Tongue (tissue), 3 donors: ENCODE measurements at places on chromosomes 6 and 20. TPM values are rescaled to one million over a fixed set of nuclear protein-coding genes. Genes with fewer than 3 reads are reported as not detected.
A peak's percentile ranks its signal among the peaks of the same experiment; 100 is the strongest.

Gene LRP11
- 38.5 TPM for total RNA-seq

Gene TCF21
- 0.31 TPM for total RNA-seq

Gene SLA2
- total RNA-seq: 0.21 TPM

Gene UST
- 15.0 TPM for total RNA-seq

Gene MROH8
- total RNA-seq: 10.5 TPM

Gene HMGCLL1
- 7.4 TPM for total RNA-seq

Gene SAMD3
- 4.8 TPM for total RNA-seq

Gene ANKEF1
- 1.8 TPM for total RNA-seq

Gene C4B
- total RNA-seq: 38.0 TPM

DNA sequence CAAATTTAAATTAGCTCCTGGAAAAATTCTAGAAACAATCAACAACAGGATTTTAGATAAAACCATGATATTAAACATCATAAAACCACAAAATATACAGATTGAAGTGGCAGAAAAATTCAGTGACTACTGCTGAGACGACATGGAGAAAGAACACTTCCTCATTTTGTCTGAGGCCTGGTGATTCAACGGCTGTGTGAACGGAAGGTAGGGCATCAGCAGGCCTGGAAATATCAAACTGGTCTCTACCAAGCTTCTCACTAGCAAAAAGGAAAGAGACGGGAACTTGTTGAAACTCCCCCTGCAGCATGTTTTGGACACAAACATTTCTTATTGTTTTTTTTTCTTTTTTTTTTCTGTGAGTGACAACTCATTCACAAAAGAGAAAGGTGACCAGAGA, 58.0 kb upstream of the AHI1 start:
- no peak for DNase-seq

DNA sequence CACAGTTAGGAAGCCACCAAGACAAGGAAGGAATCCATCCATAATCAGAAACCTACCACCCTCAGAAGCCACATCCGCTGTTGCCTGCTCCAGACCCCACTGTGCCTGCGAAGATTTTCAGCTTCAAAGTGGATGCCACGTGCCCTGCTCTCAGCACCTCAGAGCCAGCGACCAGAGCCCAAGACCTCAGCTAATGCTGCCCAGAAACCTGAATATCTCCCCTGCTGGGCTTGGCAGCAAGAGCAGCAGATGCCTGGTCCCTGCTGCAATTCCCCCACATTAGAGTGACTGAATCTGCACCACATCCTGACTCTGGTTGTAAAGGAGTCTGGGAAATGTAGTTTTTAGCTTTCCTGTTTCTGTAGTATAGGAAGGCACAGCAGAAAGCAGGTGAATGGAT, 10.7 kb upstream of the ULBP3 start:
- no peak for DNase-seq

GRCh38 chr20:43868091-43868490, 46.6 kb upstream of the TOX2 start:
- no peak for DNase-seq

DNA sequence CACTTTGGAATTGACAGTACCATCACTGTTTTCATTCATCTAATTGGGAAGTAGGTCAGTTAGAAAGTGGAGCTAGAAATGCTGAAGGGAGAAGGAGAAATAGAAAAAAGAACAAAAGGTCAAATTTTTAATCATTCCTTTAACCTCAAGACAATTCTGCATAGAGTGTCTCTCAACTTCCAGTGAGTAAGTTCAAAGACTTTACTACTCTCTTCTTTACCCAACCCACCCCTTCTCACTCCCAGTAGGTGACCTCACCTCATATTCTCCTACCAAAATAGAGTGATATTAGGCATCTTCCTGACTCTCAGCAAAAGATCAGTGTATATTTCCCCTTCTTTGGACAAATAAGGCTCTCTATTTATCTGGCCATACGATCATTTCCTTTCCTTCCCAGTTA, 340.0 kb upstream of the JAG1 start:
- DNase-seq: no peak

- no peak for DNase-seq
Observed at GRCh38 chr20:46646659-46647380, 4.4 kb downstream of the SLC13A3 start.

DNA sequence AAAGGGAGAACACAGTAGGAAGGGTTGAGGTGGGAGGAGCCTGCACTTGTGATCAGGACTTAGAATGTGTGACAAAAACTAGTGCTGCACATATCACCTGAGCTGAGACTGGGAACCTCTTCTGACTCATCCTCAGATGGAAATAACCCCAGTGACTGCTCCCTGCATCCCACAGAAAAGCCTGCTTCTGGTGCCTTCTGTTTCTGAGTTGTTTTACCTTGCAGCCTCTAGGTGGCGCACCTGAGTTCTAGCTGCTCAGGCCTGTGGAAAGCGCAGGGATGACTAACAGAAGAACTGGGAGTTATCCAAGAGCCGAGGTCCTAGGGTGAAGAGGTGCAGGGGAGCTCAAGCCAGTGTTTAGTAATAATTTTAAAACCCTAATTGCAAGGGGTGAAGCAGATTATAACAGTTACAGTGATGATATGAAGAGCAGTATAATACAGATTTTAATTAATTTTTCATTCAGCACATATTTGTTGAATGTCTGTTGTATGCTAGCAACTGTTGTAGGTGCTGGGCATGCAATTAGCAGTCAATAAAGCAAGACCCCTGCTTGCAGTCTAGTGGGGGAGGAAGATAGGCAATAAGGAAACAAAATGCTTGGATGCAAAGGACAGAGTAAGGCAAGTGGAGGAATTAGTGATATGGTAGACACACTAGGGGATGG, 302.5 kb downstream of the DHX35 start:
- peak; percentile 79 for DNase-seq

DNA sequence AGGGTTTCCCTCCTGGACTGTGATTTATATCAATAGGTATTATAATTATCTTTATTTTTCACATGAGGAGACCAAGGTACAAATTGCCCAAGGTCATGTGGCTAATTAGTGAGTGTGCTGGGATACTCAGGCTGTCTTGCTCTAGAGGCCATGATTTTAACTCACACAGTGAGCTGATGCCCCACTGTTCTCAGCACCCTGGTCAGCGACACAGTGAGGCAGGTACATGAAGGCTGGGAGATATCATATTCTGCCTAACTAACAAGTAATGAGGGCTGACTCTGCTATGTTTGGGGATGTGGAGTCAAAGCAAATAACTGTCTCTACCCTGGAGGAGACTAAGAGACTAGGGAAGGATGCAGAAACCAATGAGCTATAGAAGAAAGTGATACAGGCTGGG, 501.1 kb downstream of the PTPRT start:
- peak; percentile 50 for DNase-seq

DNA sequence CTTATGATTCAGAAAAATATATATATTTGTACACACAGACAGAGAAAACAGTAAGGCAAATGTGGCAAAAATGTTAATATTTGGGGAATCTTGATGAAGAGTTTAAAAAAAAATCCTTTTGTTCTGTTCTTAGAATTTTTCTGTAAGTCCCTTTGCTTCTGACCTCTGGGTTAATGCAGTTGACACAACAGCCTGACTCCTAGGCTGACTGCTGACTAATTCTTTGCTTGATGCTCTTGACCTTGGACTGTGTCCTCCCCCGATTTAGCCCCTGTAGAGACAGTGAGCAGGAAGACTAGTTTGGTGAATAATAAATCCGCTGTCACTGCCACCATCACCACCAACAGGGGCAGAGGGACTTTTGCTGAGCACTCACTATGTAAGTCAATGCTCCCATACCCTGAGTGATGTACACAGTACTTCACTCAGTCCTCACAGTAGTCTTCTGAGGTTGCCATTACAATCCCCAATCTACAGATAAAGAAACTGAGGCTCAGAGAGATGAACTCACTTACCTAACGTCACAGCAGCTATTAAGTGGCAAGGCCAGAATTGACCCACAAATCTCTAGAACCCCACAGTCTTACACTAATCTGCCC, 71.7 kb downstream of the SNX5 start:
- DNase-seq: no peak

- peak; percentile 82 for DNase-seq
Observed at GRCh38 chr6:100116411-100117194, 122.6 kb upstream of the MCHR2 start.

- no peak for DNase-seq
Observed at GRCh38 chr6:149154261-149154821, 163.2 kb upstream of the TAB2 start.

DNA sequence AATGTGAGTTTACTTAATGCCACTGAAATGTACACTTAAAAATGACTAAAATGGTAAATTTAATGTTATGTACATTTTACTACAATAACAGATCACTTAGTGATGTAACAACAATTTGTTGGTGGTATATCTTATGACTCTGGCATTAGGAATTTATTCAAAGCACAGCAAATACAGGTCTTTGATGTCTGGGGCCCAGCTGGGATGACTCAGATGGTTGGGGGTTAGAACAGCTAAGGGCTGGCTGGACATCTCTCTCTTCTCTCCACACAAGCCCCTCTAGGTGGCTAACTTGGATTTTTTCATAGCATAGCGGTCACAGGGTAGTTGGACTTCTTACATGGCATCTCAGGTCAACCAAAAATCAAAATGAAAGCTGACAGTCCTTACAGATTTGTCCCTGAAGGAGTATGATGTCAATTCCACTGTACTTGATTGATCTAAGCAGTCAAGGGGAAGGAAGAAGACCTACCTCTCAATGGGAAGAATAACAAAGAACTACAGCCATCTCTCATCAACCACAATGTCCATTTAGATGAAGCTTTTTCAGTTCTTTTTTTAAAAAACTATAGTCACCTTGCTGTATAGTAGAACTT, 37.5 kb upstream of the LCA5 start:
- DNase-seq: no peak

DNA sequence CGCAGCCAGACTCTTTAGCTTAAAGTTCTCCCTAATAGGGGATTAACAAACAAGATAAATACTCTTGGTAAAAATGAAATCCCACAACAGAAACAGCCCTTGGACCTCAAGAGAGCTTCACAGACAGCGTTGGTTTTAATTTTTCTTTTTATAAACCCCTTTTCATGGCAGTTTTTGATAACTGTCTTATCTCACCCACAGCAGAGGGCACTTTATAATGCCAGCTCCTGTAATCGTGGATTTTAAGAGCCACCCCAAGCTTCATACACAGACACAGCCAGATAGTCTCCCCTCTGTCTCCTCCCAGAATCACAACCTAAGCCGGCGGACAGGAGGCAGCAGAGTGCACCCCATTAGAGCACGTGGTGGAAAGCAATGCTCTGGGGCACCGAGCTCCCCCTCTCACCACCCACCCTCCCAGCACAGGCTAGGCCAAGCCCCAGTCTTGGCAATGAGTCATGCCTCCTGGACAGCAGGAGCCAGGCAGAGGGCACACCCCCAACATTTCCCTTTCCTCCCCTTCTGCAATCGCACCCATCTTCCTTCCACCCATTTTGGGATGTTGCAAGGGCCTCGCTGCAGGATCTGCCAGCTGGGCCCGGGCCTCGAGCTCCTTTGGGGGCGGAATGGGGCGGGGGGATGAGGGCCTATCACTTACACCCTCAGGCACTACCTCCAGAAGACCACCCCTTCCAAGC, 2.4 kb downstream of the JAG1 start:
- peak; percentile 93 for DNase-seq

GRCh38 chr6:148565930-148566663, 180.7 kb upstream of the UST start:
- DNase-seq: no peak

- no peak for DNase-seq
Observed at GRCh38 chr20:4795394-4795793, 73.7 kb downstream of the PRND start.

- DNase-seq: peak; percentile 19
Observed at GRCh38 chr6:136646377-136646776, 96.2 kb upstream of the MAP7 start.

- DNase-seq: no peak
Observed at GRCh38 chr6:142856624-142857232, 88.2 kb downstream of the HIVEP2 start.

- DNase-seq: no peak
Observed at GRCh38 chr20:63765902-63766301, 26.3 kb downstream of the SLC2A4RG start.

DNA sequence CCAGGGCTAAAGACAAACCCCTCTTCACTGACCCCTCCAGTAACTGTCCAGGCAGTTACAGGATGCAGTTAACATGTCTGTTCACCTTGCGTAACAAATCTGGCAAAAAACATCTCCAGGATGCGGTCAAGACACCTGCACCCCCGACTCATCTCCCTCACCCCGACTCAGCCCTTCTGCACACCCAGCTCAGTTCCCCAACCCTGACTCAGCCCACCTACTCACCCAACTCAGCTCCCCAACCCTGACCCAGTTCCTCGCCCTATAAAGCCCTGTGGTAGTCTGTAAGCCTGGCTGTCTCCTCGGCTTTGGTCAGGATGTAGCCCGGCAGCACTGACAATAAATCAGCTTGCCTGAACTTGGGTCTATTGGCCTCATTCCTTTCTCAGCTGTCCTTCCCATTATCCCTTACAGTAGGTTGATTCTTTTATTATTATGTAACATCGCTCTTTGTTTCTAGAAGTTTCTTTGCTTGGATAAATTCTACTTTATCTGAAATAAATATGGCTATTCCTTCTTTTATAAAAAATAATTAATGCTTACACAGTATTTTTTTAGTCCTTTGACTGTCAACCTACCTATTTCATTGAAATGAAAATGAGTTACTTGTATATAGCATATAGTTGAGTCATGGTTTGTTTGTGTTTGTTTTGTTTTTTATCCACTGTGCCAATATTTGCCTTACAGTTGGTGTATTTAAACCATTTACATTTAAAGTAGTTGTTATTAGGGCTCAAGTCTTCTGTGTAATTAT, 12.9 kb upstream of the ADTRP start:
- no peak for DNase-seq

GRCh38 chr20:1463971-1464570, 2.6 kb downstream of the NSFL1C start:
- no peak for DNase-seq

DNA sequence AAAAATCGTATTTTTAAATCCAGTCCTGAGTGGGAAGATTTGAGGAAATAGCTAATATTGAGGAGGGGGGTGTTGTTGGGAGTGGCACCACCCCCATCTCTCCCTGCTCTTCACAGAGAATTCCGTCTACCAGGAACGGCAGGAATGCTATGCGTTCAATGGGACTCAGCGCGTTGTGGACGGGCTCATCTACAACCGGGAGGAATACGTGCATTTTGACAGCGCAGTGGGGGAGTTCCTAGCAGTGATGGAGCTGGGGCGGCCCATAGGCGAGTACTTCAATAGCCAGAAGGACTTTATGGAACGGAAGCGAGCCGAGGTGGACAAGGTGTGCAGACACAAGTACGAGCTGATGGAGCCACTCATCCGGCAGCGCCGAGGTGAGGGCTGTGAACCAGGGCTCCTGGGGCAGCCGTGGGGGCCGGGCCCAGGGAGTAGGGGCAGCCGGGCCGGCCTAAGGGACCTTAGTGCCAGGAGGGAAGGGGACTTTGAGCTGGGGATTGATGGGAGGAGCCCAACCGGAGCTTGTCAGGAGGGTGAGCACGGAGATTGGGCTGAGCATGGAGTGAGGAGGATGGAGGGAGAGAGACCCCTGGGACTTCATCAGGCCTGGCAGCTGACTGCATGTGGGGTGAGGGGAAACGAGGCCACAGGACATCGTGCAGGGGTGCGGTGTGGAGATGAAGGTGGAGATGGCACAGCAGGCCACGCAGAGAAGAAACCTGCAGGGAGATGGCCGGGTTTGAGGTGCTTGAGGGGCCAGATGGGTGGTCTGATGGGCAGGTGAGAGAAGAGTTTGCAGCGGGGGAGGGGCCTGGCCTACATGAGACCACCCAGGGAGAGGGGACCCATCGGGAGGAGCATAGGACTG, 41.3 kb downstream of the HLA-DPB1 start:
- DNase-seq: no peak
